Activated CD4-positive, alpha-beta T cell treated with anti-CD3 and anti-CD28 coated beads, Interleukin-2, amount 10 ng/mL, durations not matched to agents 7 days and 5 days (primary cell): ENCODE measurements at places on chromosomes 2 and 18. TPM values are rescaled to one million over a fixed set of nuclear protein-coding genes. Genes with fewer than 3 reads are reported as not detected.

UGT1A10 gene
- not detected for total RNA-seq

UGT1A8 gene
- total RNA-seq: not detected

CCDC195 gene
- total RNA-seq: not detected

HOXD11 gene
- total RNA-seq: not detected

EHD3 gene
- total RNA-seq: 0.50 TPM

RTP5 gene
- total RNA-seq: not detected

REEP1 gene
- total RNA-seq: 0.17 TPM

DHX57 gene
- 10.5 TPM for total RNA-seq

GAREM1 gene
- total RNA-seq: not detected

DTNA gene
- not detected for total RNA-seq

OSR1 gene
- not detected for total RNA-seq

DSG1 gene
- not detected for total RNA-seq

ST8SIA3 gene
- total RNA-seq: not detected

KLHL41 gene
- total RNA-seq: not detected

NBEAL1 gene
- 8.3 TPM for total RNA-seq

CIDEA gene
- not detected for total RNA-seq
